Renal cortex interstitium (tissue), 15 donors: ENCODE measurements at places on chromosomes 4 and X. TPM values are rescaled to one million over a fixed set of nuclear protein-coding genes. Genes with fewer than 3 reads are reported as not detected.

DNA sequence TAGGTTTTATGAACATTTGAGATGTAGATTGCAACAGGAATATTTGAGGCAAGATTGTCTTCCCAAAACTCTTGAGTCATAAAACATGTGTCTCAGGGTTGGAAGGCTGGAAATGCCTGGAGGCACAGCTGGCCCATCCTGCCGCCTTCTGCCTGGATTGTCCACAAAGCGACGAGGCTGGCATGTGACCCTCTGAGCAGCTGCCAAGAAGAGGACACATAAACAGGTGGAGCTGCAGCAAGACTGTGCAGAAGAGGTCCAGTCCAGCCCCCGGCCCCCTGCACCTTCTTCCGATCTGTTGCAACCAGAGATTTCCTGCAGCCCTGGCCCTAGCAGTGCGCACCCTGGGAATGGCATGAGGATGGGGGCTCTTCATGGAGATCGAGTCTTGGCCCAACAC lies 101.9 kb upstream of the BCOR start:
- DNase-seq = no peak

- DNase-seq = no peak
Observed at GRCh38 chr4:68654946-68655721, 15.3 kb downstream of the UGT2B15 start.

Gene ETDB
- not detected for polyA plus RNA-seq

- DNase-seq = no peak
Observed at GRCh38 chr4:1819284-1819683, 26.2 kb downstream of the FGFR3 start.

Gene RHOXF1
- polyA plus RNA-seq = 1.0 TPM
